Stimulated activated CD4-positive, alpha-beta T cell treated with anti-CD3 and anti-CD28 coated beads, Interleukin-15, amount 100 ng/mL, for 1 hour (primary cell): ENCODE measurements at places on chromosomes 2 and 18.
A peak's percentile ranks its signal among the peaks of the same experiment; 100 is the strongest.

GRCh38 chr18:2471523-2471922, 99.8 kb downstream of the METTL4 start:
- no peak for DNase-seq

DNA sequence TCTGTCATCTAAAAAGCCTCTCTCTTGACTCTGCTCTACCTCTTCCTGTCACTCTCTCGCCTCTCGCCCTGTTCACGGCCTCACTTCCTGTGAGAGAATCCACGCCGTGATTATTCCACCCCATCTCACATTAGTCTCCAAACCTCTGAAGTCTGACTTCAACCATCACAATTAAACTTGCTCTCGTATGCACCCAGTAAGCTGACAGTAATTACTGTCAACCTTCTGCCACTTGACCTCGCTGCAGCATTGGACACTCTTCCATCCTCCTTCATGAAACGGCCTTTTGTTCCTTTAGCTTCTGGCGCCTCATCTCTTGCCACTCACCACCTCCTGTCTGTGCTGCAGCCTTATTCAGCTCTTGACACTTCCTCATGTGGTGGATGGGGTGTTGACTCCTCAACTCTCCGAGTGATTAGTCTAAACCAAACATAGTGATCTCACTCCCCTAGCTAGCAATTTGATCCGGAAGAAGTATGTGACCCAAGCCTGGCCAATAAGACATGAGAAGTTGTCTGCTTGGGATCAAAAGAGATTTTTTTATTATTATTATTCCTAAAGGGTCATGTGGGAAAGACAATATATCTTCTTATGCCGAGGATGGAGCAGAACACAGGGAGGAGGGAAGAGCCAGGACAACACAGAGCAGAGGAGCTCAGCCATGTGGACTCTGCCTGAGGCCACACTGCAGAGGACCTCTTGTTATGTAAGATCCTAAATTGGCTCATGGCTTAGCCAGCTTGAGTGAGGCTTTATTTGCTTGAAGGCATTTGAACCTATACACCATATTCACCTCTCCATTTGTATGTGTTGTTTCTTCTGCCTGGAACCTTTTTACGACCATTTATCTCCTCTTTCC, 38.4 kb upstream of the MYO1B start:
- no peak for DNase-seq

DNA sequence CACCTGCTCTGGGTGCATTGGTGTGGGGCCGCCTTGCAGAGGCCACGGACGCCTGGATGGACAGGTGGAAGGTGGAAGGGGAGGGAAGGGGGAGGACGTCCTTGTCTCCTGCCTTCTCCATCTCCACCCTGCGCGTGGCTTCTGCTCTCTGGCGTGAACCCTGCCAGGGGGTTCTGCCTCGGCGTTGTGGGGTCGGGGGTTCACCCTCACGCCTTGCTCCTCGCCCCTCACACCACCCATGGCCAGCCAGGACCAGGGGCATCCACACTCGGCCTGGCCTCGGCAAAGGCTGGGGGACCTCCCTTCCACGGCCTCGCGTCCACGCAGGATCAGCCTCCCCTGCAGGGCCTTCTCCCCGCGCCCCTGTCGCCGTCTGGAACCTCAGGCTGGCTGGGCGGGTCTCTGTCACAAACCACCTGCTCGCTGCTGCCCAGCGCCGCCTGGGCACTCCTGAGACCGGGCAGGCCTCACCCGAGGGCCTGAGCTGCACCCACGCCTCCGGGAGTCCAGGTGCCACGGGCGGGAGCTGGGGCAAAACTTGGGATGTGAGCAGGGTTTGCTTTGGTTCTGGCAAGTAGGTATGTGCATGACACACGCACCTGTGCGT, 655.9 kb downstream of the GALR1 start:
- DNase-seq, result no peak

DNA sequence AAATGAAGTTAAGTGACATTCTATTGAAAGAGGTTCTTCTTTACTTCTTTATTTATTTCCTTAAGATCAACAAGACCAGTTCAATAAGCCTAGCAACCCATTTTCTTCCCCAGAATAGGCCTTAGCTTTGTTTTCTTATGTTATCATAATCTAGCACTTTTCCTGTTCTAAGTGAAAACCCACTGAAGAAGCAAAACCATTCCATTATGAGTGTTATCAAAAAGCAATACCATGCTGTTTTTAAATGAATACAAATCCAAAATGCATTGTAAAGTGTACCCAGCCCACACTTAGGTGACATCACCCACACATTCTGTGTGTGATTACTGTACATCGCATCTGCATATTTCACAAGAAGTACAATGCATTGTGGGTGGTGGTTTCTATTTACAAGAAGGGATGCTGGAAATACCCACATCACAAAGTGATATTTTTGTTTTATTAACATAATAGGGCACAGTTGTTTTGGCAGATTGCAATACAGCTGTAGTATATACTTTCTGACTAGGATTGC, 679.5 kb downstream of the KCNJ3 start:
- DNase-seq, result no peak

DNA sequence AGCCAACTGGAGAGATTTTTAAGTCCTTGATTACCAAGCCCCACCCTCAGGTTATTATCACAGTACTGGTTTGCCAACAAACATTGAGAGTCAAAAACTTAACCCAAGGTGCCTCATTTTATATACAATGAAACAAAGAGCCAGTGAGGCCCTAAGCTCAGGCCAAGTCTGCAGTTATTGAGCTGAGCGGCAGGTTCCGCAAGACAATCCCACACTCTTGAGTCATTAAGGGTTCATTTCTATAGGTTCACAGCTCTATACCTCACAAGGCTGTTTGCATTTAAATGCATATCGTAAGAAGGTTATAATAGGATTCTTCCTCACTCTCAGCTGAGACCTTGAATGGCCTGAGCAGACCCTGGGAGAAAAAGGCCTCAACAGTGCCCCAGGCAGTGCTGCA, 268.4 kb upstream of the RGPD4 start:
- no peak for DNase-seq

DNA sequence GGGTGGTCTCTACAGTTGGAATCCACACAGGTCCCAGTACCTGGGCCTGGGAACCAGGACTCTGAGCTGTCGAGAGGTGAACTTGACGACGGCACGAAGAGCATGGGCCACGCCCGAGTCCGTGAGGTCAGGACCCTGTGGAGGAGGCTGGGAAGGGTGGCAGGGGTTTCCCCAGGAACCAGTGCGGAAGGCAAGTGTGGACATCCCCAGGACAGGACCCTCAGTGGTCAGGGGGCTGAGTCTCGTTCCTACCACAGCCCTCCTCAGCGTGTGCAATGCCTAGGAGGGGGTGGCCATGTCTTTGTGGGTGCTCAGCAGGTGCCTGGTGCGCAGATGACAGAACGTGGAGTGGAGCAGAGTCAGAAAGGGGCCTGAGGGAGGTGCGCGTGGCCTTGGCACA, 335.6 kb upstream of the SALL3 start:
- no peak for DNase-seq

GRCh38 chr2:9554921-9555296, 721 bp downstream of the ADAM17 start:
- no peak for DNase-seq

GRCh38 chr18:51151568-51152511, 45.6 kb downstream of the MEX3C start:
- peak; percentile 63 for DNase-seq

- DNase-seq, result peak; percentile 27
These were observed 174.0 kb downstream of the SMAD2 start for GRCh38 chr18:47756364-47757016.

- DNase-seq, result no peak
These were observed 187.5 kb upstream of the CYRIA start for GRCh38 chr2:16853088-16853487.

DNA sequence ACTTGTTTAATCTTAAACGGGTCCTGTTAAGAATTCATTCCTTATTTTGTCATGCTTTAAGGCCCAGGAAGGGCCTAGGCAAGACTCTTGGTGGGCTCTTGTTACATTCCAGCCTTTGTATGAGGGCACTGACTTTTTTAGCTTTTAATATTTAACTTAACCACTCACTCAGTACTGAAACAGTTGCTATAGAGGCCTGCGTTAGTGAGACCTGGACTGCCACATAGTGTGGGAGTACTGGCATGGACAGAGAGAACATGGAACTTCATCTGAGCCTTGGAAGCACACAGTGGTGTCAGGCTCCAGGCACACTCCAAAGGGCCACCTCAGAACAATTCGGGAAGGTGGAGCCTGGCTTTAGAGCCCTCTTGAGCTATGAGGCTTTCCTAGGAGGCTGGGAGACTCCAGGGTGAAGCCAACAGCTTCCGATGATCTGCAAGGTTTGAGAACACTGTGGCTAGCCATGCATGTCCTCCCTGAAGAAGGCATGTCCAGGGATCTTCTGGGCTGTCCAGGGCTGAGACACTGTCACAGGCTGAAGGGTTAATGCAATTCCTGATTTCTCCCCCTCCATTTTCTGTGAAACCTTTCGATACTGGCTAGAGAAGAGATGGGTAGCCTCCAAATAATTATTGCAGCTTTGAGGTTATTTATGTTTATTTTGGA, 155.4 kb upstream of the ACAA2 start:
- DNase-seq, result no peak

GRCh38 chr18:79566771-79567431, 112.7 kb upstream of the CTDP1 start:
- DNase-seq, result no peak

- DNase-seq, result no peak
These were observed 2.8 kb upstream of the LRRFIP1 start for GRCh38 chr2:237624565-237624964.

DNA sequence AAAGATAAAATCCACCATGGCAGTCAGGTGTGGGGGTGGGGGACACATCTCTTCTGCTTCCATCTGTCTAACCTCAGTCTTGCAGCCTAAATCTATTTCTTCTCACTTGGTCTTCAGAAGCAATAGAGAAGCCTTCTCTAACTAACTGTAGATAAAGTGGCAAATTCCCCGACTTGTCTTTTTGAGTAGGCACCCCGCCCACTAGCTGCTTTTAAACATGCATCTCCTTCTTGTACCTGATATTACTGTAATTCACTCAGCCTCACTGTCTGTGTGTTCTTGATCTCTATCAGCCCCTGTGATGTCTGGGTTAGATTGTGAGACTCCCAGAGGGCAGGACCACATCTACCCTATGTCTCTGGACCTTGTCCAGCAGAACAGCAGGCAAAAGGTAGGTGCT, 6.8 kb downstream of the MARCHF4 start:
- no peak for DNase-seq

- no peak for DNase-seq
These were observed 9.5 kb upstream of the FAM110C start for GRCh38 chr2:55587-56448.

- DNase-seq, result no peak
These were observed 375.8 kb upstream of the LYPD1 start for GRCh38 chr2:133045787-133046186.

DNA sequence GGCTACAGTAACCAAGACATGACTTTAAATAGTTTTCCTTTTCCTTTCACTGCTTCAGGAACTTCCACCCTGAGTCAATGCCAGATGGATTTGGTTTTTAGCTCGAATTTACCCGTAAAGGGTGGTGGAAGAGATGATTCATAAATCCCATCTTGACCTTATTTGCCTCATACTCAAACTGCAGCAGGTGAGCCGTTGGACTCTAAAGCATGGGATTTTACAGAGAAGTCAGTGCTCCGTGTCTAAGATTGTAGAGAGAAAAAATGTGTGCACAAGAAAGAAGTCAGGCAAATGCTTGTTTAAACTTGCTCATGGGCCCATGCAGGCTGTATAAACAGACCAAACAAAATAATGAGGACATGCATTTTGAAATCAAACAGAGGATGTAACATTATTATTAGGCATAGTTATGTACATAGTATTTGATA, 369.7 kb upstream of the TRIB2 start:
- no peak for DNase-seq

GRCh38 chr2:231429901-231430300, 34.4 kb downstream of the NCL start:
- DNase-seq, result no peak

DNA sequence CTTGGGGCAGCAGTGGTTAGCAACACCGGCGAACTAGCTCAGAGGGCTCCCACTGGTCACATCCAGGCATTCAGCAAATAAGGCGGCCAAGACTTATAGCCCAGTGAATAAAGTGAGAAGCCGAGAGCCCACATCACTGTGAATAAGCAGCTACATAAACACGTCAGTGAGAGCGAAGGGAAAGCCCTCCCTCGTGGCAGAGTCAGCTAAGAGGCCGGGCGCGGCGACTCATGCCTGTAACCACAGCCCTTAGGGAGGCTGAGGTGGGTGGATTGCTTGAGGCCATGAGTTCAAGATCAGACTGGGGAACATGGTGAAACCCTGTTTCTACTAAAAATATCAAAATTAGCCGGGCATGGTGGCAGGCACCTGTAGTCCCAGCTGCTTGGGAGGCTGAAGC, 5.2 kb downstream of the D2HGDH start:
- peak; percentile 42 for DNase-seq

GRCh38 chr2:112694182-112694581, 26.6 kb upstream of the NT5DC4 start:
- no peak for DNase-seq

- no peak for DNase-seq
These were observed 62.8 kb downstream of the TCF7L1 start for GRCh38 chr2:85195956-85196355.

DNA sequence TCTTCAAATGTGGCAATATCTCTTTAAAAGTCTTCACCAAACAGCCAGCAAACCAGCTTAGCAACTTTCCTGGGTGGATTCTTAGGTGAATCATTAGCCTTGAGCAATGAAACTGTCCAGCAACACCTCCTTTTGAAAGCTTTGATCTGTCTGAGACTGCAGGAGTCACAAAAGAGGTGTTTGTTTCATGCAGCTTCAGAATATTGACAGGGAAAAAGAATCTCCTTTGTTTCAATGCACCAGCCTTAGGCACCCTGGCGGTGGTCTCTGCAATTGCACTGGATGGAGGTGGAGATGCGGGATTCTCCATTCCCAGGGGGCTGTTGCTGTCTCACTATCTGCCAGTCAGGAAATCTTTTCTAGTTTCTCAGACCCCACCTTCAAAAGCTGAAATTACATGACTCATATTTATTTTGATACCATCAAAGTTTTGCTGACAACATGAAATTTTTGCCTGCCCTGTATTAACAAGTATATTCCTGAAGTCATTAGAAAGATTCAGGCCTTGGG, 76.0 kb upstream of the DSG1 start:
- DNase-seq, result no peak

- DNase-seq, result no peak
These were observed at the start of gene IL18RAP for GRCh38 chr2:102422910-102423309. TSS of gene IL18RAP (plus strand) at chr2:102423160. CDS start at chr2:102423278, 118 bp downstream.

- DNase-seq, result no peak
These were observed 29.2 kb downstream of the UNC50 start for GRCh38 chr2:98637401-98638147.

DNA sequence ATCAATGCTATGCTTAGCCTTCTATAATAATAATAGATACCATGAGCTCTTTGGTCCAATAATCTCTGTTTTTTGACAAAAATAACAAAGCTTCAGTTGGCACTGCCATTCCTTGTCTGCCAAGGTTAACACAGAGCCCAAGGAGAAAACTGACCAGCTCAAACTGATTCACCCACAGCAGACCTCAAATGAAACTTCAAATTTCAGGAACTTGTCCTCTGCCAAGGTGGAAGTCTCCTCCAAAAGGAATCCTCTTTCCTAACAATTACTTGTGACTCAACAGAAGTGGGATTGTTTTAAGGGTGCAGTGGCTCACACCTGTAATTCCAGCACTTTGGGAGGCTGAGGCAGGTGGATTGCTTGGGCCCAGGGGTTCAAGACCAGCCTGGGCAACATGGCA, 12.1 kb downstream of the AAK1 start:
- no peak for DNase-seq
